A549 treated with CORT108297 at 1 μM for 4 hours (cell line): ENCODE measurements at places on chromosomes 1 and 21. TPM values are rescaled to one million over a fixed set of nuclear protein-coding genes. Genes with fewer than 3 reads are reported as not detected.

The PRAMEF25 gene
- not detected in 5 replicates for total RNA-seq

The IFNAR2 gene
- 14.5 to 17.0 TPM (median 15.8 TPM) in 5 replicates for total RNA-seq

The SPATC1L gene
- 0.06 to 0.10 TPM (median 0.07 TPM) in 3 of 5 replicates, not detected in the others for total RNA-seq

The PLA2G5 gene
- not detected in 5 replicates for total RNA-seq

The KPRP gene
- total RNA-seq: not detected in 5 replicates

The S100A9 gene
- 0.36 to 1.1 TPM (median 0.50 TPM) in 5 replicates for total RNA-seq

The LENEP gene
- not detected in 5 replicates for total RNA-seq

The CD53 gene
- total RNA-seq: not detected in 5 replicates

The LHX8 gene
- total RNA-seq: 0.81 to 1.4 TPM (median 1.2 TPM) in 5 replicates

The DNALI1 gene
- 0.03 to 0.07 TPM (median 0.06 TPM) in 3 of 5 replicates, not detected in the others for total RNA-seq

The MYCBP gene
- 17.8 to 23.2 TPM (median 20.7 TPM) in 5 replicates for total RNA-seq

The CLEC20A gene
- total RNA-seq: not detected in 5 replicates

The CFHR1 gene
- total RNA-seq: 0.20 to 0.27 TPM in 2 of 5 replicates, not detected in the others
